ENCODE measurements at places on chromosomes 12 and 14. TPM values are rescaled to one million over a fixed set of nuclear protein-coding genes. Genes with fewer than 3 reads are reported as not detected.

Gene MGST1
- 807 TPM for total RNA-seq

Gene MRPL51
- 305 TPM for total RNA-seq

Gene EID3
- 7.3 TPM for total RNA-seq

Gene NPAS3
- not detected for total RNA-seq

Gene GUCY2C
- not detected for total RNA-seq

All from A549 treated with GW870086 at 1 μM for 4 hours (cell line).